ENCODE measurements at places on chromosomes 16 and 17.
A peak's percentile ranks its signal among the peaks of the same experiment; 100 is the strongest.

DNA sequence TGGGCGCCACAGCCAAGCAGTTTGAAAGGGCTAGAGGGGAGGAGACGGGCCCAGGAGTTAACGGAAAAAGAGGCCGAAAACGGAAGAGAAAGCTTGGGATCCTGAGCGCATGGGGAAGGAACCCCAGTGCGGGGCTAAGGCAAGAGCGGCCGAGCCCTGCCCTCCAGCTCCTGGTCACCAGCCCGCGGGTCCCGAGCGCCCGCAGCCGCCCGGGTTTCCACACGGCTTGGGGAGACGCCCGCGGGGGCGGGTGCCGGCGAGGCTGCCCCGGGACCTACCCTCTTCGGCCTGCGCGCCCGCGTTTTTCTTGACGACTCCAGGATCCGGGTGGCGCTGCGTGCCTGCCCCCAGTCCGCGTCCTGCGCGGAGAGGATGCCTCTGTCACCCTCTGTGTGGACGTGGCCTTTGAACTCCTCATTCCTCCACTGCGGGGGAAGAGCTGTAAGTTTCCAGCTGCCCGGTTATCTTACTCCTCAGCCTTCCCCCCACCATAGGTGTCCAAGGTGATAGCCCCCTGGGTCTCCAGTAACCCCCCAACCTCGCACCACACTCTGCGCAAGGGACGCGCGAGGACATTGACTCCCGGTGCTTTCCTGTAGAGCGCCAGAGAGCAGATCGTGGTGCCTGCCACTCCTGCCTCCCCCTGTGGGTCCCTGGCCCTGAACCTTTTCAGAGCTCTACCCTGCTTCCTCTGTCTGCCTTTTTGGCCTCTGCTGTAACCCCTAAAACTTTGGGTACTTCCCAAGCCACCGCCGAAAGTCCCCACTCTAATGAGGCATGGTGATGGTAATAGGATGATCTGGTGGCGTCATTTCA lies 1.7 kb upstream of the CDH11 start:
- DNase-seq, result no peak

DNA sequence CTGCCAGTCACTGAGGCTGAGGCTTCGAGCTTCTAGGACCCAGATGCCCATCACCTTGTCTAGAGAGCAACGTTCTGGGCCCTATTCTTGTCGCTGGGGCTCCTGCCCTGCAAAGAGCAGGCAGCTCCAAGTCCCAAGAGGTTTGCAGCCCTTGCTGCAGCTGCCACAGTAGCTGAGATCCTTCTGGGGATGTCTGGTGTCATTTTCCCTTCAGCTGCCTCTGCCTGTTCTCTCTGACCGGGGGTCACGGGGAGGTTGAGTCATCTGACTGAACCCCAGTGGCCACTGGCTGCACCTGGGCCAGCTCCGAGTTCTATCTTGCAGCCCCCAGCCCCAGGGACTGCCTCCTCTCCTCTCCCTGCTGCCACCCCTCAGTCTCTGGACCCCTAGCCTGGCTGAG lies 4.9 kb downstream of the WSCD1 start:
- no peak for DNase-seq

DNA sequence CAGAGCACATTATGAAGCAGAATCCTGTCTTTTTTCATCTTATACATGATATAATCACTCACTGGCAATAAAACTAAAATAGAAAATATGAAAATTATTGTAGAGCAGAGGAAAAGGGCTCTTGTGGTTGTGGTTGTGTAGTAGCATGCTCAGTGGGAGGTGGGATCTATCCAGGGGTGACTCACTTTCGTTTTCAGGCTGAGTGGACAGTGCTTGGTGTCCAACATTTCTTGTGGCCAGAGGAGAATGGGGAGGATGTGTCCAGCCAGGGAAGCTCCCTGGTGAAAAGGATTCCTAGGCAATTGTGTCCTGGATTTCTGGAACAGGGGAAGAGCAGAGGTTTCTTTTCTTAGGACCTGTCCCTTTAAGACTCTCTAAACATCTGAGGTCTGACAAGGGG lies 31.9 kb upstream of the CPHXL start:
- no peak for DNase-seq

DNA sequence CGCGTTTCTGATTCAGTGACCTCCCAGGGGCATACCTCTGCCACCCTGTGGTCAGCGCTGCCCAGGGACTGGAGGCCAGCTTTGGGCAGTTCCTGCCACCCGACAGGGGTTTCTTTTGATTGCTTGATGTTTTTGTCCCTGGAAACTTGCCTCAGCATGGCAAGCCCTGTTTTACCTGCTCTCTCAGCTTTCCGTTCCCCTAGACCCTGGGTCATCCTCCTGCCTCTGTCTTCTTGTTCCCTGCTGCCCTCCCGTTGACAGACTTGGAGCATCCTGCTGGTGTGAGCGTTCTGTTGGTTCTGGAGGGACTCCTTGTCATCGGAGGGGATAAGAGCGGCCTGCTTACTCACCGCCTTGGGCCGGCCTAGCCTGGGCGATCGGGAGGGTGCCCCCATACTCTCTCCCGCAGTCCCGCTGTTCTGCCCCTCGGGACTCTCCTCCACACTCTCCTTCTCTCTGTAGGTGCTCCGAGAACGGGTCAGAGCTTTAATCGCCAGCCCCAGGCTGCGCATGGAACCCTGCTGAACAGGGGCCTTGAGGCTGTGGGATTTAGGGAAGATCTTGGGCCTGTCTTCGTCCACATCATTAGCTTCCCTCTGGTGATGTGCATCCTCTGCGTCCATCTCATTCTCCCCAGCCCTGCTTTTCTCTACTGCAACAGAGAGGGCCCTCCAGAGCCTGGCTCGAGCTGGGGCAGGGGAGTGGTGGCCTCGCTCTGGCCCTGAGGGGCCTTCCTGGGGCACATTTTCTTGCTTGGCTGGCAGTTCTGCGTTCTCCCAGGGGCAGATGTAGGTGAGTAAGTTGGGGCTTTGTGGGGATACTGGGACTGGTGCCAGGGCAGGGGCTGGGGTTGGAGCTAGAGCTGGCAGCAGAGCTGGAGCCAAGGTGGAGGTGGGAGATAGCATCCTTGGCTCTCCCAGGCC lies 13.7 kb downstream of the GPR179 start:
- DNase-seq, result no peak

DNA sequence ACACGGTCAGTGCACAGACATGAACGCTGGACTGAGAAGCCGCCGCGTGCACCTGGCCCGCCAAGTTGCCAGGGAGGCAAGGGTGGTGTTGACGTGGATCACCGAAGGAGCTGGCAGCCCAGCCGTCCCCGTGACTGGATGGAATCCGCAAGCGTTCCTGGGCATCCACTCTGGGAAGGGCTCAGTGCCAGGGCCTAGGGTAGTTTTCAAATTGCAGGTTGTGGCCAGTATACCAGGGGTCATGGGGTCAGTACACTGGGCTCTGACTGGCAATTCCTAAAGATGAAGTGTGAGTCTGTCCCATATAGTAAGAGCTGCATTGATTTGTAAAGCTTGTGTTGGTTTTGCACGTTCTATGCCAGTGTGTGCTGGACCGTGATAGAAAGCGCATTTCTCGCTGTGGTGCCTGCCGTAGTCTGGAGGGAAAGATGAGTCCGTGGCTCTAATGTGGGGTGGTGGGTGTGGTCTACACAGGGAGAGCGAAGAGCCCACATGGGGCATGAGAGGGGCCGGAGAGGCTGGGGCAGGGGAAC lies 21.1 kb upstream of the METRNL start:
- no peak for DNase-seq

DNA sequence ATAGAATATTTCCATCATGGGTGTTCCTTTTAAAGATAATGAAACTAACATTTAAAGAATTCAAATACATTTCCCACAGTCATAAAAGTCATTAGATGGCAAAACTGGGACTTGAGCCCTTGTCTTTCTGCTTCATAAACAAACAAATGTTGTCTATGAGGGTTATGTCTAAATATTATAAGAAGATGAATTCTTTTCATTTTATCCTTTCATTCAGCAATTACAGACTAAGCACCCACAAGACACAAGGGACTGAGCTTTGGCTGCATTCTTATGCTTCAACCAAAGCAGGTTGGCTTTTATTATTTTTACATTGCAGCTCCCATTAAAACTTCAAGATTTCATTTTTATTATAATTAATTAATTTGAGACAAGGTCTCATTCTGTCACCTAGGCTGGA lies 14.9 kb downstream of the SARM1 start:
- no peak for DNase-seq

DNA sequence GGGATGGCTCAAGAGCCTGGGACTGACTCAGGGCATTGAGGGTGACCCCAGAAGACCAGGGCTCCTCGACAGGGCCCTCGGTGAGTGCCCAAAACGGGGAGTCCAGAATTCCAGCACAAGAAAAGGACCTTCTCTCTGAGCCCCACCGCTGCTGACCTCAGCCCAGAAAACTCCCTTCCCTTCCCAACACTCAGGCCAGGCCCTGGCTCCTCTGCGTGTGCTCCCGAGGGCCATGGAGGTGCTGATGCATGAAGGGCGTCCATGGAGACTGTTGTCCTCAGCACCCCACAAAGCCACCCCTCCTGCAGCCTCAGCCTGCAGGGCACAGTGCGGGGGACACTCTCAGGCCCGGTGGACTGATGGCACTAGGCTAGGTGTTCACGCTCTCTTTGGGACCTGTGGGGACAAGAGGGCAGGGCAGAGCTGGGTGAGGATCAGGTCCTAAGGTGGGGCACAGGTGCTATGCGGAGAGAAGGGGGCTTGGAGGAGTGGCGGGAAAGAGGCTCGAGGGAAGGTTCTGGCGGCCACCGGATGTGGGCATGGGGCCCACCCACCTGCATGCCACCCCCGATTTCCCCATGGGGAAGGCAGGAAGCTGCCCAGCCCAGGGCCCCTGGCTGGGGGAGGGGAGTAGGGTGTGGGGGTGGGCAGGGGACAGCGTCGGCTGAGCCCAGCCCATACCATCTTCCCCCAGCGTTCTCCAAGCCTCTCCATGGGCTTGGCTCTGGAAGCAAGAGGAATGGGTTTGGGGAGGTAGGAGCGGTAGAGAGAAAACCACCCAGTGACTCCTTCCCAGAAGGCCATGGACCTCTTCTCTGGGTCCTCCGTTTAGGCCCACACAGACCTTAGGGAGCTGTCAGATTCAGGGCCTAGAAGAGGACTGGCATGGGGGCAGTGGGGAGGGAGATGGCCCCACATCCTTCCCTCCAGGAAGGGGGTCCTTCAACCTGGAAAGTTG lies 4.5 kb upstream of the TSPOAP1 start:
- DNase-seq, result no peak

GRCh38 chr17:4449736-4450135 lies 16.0 kb downstream of the SPNS3 start:
- no peak for DNase-seq

GRCh38 chr17:81410852-81411251 lies 15.6 kb downstream of the BAHCC1 start:
- DNase-seq, result no peak

DNA sequence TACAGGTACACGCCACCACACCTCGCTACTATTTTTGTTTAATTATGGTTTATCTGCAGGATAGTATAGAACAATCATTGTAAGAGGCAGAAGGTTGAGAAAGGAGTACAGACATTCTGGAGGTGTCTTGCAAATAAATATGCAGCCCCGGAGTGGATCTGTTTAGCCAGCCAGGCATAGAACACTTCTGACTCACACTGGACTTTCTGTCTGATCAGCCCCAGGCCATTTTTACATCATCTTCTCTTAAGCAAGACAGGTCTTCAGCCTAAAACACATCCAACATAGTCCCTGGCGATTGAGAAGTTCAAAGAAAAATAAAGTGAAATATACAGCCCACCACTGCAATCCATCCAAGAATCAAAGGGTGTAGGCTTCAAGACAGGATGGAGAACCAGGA lies 81.4 kb downstream of the XYLT1 start:
- DNase-seq, result no peak

DNA sequence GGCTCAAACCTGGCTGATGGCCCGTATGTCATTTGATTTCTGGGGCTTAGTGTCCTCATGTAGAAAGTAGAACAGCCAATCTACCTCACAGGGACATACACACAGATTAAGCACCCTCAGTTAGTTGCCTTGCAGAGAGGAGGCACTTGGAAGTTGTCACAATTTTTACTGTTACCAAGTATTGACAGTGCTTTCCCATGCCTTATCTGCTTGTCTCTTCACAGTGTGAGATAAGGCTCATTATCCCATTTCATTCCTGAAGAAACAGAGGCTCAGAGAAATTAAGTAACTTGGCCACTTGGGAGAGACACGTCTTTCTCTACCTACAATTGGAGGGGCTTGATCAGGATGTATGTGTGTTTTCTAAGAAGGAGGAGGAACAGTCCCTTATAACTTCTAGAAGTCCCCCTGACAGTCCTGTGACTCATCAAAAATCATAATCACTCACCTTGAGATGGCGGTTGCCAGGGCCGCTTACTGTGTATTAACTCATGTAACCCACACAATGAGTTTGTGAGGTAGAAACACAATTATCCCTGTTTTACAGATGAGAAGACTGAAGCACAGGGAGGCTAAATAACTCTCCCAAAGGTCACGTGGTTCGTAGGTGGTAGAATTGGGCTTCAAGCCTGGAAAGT lies 56.9 kb upstream of the LHX1 start:
- no peak for DNase-seq

GRCh38 chr16:84117494-84117843 lies 727 bp upstream of the MBTPS1 start:
- peak; percentile 14 for DNase-seq

GRCh38 chr17:51742571-51742970 lies 415.9 kb downstream of the CA10 start:
- DNase-seq, result no peak

GRCh38 chr17:75344666-75345065 lies 55.4 kb upstream of the SLC25A19 start:
- no peak for DNase-seq

- DNase-seq, result no peak
Measured at GRCh38 chr17:1110862-1111598, 68.8 kb downstream of the ABR start.

- DNase-seq, result no peak
Measured at GRCh38 chr16:3640632-3641501, 13.6 kb upstream of the DNASE1 start.

- DNase-seq, result no peak
Measured at GRCh38 chr16:71520550-71520949, 5.7 kb upstream of the CHST4 start.

DNA sequence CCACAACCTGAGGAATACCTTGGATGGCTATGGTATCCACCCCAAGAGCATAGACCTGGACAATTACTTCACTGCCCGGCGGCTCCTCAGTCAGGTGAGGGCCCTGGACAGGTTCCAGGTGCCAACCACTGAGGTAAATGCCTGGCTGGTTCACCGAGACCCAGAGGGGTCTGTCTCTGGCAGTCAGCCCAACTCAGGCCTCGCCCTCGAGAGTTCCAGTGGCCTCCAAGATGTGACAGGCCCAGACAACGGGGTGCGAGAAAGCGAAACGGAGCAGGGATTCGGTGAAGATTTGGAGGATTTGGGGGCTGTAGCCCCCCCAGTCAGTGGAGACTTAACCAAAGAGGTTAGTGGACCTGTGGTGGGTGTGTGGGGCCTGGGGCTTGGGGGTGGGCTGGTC lies 3.1 kb downstream of the NFE2L1 start:
- no peak for DNase-seq

- peak; percentile 19 for DNase-seq
Measured at GRCh38 chr17:19579867-19580565, 46.4 kb downstream of the SLC47A1 start.

DNA sequence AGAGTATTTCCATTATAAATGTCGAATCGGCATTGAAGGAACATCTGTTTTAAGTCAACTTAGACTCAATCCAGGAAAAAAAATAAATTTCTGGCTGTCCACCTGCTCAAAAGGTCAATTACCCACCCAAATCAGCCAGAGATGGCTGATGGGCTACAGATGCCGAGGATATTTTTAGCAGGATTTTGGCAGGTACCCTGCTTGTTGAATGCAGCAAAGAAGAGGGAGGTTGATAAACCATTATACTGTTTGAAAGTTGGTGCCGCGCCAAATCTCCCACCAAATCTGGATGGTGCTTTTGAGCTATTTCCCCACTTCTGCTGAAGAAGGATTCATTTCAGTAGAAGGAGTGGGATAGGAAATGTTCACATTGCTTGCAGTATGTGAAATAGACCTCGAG lies 537.7 kb downstream of the MAF start:
- no peak for DNase-seq
